ENCODE measurements at places on chromosomes 12 and 14.

DNA sequence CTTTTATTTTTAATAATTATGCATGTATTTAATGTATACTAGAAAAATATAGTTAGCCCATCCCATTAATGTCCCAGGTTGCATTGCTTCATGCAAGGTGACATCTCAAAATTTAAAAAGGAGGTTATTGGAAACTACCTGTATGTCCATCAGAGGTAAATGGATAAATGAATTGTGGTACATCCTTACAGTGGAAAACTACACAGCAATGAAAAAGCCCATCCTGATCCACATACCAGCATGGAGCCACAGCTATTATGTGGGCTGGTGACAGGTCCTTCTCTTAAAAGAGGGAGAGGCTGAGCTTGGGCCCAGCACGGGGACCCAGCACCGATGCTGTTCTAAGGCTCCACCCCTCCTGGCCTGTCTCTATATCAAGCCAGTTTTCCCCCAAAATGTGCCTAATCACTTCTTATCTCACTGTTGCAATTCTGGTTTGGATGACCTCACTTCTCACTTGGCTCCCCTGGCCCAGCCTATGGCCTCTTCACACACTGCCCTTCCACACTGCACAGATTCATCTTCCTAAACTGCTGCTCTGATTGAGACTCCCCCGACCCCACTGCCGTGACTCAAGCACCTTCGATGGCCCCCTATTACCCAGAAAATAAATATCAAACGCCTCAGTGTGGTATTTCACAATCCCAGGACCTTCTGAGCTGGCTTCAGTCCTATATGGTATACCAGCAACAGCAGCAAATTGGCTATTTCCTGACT lies 97.1 kb upstream of the NCOR2 start:
- DNase-seq: no peak

GRCh38 chr12:102957339-102958050 lies at the start of gene ASCL1:
TSS of gene ASCL1 (plus strand) at chr12:102957674. CDS start at chr12:102958245, 571 bp downstream.
- no peak for DNase-seq

- no peak for DNase-seq
Measured at GRCh38 chr12:2664721-2665577, 129.8 kb upstream of the FKBP4 start.

- DNase-seq: peak; percentile 95
Measured at GRCh38 chr12:127810041-127810440, 456.9 kb upstream of the TMEM132C start.

- no peak for DNase-seq
Measured at GRCh38 chr12:57451233-57451778, 3.8 kb upstream of the INHBE start.

DNA sequence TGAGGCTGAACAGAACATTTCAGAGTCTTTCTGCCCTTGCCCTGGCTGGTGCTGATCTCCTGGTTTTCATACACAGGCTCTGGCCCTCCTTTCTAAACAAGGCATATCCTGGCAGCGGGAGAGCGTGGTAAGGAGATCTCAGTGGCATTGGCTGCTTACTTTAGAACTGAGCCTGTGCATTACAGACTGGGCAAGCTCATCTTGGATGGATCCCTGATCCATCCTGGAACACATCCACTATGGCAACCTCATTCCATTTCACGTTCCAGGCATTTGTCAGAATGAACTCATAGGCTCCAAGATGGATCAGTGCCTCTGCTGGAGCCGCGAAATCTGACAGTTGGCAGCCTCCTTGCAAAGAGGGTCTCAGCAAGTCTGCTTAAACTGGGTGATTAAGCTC lies 224.5 kb upstream of the PELI2 start:
- DNase-seq: no peak

DNA sequence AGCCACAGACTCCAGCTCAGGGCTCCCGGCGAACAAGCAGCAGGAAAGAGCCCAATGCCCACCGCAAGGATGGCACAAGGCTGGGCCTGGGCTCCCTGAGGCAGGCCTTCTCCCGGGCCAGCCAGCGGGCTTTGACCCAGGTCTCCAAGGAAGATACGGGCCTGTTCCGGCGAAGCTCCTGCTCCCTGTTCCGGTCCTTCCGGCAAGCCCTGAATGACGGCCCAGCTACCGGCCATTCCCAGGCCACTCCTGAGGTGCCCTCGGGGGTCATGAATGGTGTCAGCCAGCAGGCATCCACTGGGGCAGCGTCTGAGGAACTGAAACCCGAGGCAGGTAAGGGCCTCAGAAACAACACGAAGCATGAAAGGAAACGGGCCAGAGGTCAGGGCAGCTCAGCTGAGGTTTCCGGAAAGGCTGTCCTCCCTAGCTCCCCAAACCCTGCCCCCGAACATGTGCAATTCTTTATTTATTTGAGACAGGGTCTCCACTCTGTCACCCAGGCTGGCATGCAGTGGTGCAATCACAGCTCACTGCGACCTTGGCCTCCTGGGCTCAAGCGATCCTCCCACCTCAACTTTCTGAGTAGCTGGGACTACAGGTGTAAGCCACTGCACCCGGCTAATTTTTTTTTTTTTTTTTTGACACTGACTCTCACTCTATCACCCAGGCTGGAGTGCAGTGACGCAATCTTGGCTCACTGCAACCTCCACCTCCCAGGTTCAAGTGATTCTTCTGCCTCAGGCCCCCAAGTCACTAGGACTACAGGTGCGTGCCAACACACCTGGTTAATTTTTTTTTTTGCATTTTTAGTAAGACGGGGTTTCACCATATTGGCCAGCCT lies 6.0 kb downstream of the EXOC3L4 start:
- DNase-seq: no peak

DNA sequence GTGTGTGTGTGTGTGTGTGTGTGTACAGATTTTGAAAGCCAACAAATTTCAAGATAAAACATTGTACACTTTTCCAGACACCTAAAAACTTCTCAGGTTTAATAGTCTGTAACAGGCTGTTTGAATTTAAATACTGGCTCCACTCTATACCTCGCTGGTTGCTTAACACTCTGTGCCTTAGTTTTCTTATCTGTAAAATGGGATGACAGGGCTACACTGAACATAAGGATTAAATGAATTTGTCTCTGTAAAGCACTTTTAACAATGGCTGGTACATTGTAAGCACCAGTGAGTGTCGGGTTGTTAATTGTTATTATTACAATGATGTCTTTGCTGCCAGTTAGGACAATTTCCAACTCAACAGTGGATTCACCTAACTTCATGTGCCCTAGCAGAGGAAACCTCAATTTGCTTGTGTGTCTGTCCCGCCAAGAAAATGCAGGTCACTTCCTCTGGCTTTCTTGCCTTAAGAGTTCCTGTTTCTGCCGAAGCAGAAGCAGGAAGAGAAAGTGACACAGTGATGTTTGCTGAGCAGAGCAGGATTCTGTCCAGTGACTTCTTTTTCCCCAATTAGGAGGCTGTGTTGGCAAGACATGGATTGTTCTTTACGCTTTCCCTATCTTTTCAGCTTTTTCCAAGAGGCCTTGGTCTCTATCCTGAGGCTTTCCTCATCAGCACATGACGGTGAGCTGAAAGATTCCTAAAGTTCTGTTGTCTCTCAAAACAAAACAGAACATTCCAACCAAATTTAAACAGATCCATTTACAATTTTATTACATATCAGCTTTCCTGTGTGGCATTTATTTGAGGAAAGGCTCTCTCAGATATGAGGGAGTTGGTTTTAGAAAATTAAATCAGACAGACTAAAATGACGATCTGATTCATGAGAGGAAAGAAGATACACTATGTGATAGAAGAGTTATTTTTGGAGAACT lies 154.1 kb upstream of the ATP2B1 start:
- DNase-seq: no peak

GRCh38 chr14:24327303-24327702 lies 7.6 kb downstream of the ADCY4 start:
- DNase-seq: no peak

- no peak for DNase-seq
Measured at GRCh38 chr14:45028107-45028626, 55.7 kb upstream of the PRPF39 start.

DNA sequence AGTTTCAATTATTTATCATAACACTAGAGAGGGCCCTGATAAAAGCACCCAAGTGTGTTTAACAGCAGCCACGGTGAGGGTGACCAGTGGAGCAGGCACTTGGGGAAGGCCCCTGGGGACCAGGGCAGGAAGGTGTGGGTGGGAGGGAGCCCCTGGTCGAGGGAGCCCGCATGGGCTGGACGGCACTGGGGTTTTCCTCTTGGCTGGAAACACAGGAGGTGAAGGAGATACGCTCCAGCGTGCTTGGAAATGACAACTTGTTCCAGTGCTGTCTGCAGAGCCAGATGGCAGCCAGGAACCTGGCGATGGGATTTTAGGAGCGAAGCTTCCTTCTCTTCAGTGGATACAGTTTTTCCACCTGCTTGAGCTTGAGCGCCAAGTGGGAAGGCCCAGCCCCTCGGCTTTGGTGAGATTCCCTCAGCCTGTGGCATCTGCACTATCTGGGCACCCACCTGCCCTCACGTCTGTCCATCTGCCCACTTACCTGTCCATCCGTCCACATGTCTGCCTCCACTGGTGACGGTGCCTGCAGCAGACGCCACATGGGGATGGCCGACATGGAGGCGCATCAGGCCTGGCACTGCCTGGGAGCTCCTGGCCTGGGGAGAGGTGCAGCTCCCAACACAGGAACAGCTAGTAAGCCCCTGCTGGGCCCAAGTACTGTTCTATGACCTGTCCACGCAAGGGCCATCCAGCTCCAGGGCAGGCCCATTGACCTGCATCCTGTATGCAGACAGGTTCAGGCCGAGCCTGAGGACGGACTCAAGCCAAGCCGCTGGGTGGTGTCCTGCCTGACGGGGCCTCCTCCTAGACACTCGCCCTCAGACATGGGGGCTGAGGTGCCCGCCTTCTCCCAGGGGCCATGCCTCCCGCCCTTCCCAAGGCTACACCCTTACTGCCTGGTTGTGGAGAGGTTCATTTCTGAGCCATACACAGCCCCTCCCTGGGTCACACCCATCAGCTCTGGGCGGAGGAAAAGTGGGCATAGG lies 192.2 kb upstream of the C14orf180 start:
- no peak for DNase-seq

- no peak for DNase-seq
Measured at GRCh38 chr14:64686282-64686615, 18.0 kb upstream of the PLEKHG3 start.
